Stimulated activated CD4-positive, alpha-beta T cell treated with anti-CD3 and anti-CD28 coated beads, Interleukin-15, amount 100 ng/mL, for 48 hours (primary cell): ENCODE measurements at places on chromosomes 6 and 20.

- no peak for DNase-seq
Observed at GRCh38 chr6:128494440-128494839, 26.0 kb downstream of the PTPRK start.

GRCh38 chr20:43982886-43983285, 68.2 kb downstream of the TOX2 start:
- no peak for DNase-seq

GRCh38 chr6:42333612-42334011, 116.0 kb upstream of the MRPS10 start:
- DNase-seq = no peak

DNA sequence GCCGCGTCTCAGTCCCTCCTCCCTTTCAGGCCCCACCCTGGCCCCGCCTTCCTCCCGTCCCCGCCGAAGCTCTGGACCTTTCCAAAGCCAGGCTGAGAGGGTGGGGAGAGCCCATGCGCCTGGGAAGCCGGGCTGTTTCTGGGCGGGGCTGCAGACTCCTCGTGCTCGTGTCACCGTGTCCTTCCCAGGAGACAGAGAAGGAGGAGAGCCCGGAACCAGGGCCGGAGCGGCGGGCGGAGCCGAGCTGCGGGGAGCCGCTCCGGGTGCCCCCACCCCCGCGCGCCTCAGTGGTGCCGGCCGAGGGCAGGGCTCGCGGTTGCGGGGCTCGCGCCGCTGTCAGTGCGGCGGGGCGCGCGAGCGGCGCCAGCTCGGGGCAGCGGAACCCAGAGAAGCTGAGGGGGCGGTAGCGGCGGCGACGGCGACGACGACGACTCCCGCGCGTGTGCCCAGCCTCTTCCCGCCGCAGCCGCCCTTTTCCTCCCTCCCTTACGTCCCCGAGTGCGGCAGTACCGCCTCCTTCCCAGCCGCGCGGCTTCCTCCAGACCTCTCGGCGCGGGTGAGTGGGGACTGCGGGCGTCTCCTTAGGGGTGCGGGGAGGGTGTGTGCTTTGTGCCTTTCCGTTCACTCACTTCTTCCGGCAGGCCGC, at the start of gene RALY:
RALY (plus strand) TSS at position 336 of the 646 bp plus-strand sequence. CDS start 78,164 bp downstream, outside the sequence.
- DNase-seq = peak; percentile 94

DNA sequence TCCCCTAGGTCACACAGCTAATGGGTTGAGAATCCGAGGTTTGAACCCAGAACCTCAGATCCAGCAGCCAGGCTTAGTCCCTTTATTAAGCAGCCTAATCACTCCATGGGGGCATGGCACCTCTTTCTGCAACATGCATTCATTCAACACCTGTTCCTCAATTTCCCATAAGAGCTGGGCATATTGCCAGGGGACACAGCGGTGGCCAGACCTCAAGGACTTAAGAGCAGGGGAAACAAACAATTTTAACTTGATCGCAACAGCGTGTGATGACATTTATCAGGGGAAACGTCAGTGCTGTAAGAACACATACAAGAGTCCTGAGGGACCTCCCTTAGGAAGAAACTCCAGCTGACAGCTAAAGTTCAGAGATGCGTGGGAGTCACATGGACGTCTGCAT, 267.4 kb upstream of the CDH4 start:
- no peak for DNase-seq

GRCh38 chr6:169072127-169073042, 181.3 kb downstream of the THBS2 start:
- DNase-seq = no peak

GRCh38 chr6:115551527-115551926, 509.2 kb downstream of the FRK start:
- DNase-seq = no peak

GRCh38 chr6:16409531-16410441, 171.4 kb downstream of the GMPR start:
- DNase-seq = peak; percentile 47

GRCh38 chr6:154767003-154767723, 33.9 kb downstream of the SCAF8 start:
- no peak for DNase-seq

DNA sequence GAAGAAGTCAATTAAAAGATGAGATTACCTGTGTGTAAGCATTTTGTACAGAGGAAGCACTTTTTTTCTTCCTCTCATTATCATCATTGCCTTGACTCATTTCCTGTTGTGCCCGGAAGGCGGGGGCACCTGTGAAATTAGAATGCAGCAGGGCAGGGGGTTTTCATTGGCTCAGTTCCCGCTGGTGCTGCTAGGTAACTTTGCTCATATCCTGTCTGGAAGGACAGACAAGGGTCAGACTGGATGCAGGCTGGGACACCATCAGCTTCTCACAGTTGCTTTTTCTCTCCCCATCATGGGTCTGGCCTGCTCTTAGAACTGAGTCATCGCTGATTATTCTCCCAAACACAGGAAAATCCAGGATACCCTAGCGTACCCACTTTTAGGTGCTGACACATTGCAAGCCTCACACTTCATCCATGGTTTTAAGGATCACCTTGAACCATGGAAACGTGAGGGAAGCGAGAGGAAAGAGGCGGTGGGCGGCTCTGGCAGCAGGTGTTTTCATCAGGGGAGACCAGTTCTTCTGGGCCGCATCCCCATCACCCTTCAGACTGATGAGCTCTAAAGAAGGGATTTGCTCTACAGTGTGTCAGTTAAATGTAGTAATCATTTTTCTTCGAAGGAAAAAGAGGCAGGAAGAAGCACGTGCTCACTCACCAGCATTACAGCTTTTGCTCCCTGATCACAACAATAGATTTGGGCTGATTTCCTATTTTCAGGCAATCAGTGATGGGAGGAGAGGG, 195.7 kb upstream of the SASH1 start:
- peak; percentile 59 for DNase-seq

DNA sequence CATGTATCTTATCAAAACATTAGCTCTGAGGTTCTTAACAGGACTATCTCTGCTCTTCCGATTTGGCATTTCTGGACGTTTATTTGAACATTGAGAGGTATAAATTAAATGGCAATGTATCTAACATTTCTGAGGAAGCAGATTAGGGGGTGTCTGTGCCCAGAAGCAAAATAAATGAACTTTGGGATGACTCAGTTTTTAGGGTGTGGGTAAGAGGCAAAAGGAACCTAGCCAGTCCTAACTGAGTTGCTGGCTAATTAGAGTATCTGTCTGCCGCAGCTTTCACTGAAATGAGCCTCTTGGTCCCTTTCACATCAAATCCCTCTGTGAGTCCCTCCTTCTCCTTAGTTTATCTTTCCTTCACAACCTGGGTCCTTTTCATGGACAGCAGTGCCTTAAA, 1.1 kb downstream of the RNF144B start:
- no peak for DNase-seq
